ENCODE measurements at places on chromosomes 1 and 21.

- DNase-seq = no peak
Observed at GRCh38 chr21:41459884-41460534, 34.0 kb downstream of the MX1 start.

GRCh38 chr1:36759355-36759754 is 275.0 kb downstream of the GRIK3 start:
- DNase-seq = no peak

GRCh38 chr1:194268839-194269238 is 1082.4 kb upstream of the B3GALT2 start:
- DNase-seq = no peak

DNA sequence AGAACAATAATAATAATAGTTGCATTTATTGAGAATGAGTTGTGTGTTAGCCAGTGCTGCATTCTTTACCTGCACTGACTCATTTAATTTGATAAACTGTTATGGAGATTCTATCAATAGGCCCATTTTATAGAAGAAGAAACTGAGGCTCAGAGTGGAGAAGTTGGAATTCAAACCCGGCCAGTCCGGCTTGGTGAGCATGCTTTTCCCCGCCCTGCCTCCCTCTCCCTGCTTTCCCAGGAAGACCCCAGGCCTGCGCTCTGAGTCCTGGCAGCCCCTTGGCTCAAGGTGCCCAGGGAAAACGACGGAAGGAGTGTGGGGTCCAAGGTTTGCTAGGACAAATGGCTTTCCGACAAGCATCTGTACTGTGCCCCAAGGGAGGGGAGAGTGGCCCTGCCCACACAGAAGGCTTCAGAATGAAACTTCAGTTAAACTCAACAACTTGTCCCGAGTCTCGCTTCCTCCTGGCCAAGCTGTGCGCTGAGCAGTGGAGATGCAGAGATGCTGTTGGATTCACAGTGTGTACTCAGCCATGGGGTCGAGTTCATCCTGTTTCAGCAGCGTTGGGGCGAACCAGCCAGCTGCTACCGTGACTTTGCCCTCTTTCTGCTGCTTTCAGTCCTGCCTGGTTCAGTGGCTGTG is 23.3 kb upstream of the PADI6 start:
- no peak for DNase-seq

GRCh38 chr1:156664046-156664766 is 13.0 kb downstream of the NES start:
- no peak for DNase-seq

DNA sequence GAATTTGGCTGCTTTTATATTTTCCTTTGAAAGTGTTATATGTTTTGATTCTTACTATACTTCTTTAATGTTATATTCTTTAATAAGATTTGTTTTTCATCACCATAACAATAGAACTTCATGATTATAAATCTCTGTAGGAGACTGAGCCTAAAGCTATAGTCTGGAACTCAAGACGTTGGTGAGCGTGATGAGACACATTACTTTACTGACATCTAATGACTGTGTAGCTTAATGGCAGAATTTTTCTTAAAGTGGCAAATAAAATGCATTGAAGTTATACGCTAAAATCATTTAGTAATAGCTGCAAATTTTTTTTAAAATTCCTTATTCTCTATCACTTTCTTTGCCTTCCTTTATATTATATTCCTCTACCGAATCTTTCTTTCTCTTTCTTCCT is 56.1 kb upstream of the HAO2 start:
- no peak for DNase-seq

DNA sequence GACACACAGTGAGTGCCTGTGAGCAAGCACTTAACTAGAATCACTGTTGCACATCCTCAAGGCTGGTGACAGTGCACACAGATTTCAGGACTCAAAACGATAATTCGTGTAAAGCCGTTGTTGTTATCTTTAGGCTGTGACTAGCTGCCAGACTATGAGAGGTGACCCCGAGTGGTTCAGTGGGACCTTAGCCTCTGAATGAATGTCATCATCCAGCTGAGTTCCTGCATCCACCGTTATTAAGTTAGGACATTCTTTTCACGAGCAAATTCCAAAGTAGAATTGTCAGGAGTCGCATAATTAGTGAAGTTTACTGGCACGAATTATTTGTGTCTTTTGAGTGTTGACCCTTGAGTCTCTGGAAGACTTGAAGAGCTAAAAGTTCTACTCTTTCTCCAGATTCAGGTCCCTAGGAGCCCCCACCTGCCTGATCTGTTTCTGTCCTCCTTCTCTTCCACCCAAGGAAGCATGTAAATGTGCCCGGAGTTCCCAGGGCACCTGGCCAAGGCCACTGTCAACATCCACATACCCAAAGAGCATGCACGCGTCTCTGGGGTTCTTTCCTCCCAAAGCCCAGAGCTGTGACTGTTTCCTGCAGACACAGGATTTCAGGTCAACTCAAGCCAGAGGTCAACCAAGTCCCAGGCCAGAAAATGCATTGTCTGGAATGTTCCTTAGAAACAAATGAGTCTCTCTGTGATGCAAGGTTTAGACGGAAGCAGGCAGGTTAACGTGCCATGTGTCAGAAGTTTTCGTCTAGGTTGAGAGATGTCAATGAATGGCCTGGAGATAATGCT is 207.2 kb downstream of the TOMM20 start:
- no peak for DNase-seq

- no peak for DNase-seq
Observed at GRCh38 chr1:198643808-198644207, 5.0 kb downstream of the PTPRC start.

DNA sequence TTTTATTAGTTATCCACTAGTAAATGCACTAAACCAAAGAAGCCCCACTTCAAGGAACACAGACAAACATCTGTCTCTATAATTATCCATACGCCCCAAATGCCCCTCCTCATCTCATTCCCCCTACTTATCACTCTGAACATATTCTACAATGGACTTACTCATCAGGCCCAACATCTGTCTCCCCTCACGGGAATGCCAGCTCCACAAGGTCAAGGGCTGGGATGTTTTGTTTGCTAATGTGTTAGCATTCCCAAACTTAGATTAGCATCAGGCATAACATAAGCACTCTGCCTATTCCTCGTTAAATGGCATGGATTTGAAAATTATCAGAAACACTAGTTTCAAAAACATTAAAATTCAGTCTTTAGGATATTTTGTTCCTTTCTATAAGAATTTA is 279.5 kb downstream of the DSCAM start:
- no peak for DNase-seq

GRCh38 chr1:112388436-112388835 is 7.6 kb upstream of the CTTNBP2NL start:
- no peak for DNase-seq

DNA sequence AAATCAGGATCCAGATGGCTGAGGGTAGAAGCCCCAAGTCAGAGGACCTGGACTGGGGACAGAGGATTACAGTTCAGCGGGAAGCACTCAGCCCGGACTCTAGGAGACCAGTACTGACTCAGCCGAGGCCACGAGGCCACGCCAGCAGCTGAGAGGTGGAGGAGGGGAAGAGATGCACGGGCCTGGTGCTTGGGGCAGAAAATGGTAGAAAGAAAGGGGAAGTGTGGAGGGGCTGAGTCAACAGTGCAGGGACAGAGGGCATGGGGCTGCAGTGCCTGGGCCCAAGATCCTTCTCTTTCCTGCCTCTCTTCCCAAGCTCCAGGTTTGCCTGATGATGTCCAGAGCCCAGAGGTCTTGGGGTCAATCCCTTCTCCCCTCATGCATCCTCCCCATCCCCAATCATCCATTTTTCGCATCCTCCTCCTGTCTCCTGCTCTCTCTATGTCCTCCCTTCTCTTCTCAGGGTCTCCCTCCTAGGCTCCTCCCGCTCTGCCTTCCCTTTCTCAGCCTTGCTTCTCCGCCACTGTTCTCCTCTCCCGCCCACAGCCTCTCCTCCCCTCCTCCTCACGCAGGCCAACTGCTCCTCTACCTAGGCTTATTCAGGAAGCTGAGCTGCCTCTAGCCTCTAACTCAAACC is 7.7 kb downstream of the ARHGEF2 start:
- DNase-seq = peak; percentile 45

DNA sequence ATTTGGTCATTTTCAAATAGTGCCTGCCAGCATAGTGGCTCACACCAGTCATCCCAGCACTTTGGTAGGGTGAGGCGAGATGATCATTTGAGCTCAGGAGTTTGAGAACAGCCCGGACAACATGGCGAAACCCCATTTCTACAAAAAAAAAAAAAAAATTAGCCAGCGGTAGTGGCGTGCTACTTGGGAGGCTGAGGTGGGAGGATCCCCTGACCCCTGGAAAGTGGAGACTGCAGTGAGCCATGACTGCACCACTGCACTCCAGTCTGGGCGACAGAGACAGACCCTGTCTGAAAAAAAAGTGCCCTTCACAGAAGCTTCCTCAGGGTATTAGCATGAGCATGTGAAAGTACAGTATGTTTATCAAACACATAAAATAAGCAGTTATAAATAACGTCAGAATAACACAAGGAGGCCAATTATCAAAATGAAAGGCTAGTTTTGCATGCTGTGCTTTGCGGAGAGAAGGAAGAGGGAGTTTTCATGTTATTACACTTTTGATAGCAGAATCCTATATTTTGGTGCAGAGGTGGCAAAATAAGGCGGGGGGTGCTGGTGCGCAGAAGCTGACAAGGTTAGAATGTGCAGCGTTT is 781 bp upstream of the METTL13 start:
- DNase-seq = no peak

DNA sequence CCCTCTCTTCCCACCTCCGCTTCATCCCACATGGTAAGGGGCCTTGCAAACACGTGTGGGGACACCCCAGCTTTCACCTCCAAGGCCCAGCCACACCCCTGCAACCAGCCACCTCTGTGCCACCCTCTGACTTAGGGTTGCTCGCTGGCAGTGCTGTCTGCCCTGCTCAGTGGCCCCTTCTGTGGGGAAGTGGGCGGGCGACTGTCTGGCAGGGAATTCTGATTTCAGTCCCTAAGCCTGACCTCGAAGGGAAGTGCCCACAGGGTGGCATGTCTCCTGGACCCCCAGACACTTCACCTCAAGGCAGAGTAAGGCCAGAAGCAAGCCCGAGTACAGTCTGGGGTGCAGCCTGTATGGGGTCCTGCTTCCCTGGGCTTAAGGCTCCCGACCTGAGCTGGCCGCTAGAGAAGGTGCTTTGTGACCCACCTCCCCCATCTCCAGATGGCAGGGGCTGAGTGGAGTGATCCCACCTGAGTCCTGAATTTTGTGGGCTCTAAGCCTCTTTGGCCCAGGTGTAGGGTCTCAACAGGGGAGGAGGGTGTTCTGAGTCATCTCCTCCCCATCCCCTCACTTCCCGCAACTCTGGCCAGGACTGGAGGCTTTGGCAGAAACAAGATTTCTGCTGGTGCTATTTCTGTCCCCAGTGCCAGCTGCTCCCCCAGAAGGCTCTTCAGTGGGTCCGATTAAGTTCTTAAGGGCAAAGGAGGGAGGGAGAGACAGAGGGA is 7.0 kb downstream of the RD3 start:
- DNase-seq = no peak

- no peak for DNase-seq
Observed at GRCh38 chr1:45488666-45489377, 2.1 kb downstream of the TESK2 start.

GRCh38 chr1:160078512-160079195 is 2.7 kb upstream of the KCNJ9 start:
- peak; percentile 51 for DNase-seq

DNA sequence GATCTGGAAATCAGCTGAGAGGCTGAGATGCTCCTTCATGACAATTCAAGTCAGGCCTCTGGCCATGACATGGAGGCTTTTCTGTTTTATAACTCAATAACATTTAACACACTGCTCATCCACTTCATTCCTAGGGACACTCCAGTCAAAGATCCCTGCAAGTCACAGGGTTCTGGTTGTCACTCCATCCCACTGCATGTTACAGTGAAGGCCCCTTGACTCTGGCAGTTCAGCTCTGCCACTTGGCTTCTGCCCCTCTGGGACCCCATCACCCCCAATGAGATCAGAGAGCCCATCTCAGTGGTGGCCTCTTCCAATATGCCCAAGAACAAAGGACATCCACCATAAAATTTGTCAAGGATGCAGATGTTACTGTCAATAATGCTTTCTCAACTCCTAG is 10.0 kb upstream of the FAM110D start:
- DNase-seq = no peak

DNA sequence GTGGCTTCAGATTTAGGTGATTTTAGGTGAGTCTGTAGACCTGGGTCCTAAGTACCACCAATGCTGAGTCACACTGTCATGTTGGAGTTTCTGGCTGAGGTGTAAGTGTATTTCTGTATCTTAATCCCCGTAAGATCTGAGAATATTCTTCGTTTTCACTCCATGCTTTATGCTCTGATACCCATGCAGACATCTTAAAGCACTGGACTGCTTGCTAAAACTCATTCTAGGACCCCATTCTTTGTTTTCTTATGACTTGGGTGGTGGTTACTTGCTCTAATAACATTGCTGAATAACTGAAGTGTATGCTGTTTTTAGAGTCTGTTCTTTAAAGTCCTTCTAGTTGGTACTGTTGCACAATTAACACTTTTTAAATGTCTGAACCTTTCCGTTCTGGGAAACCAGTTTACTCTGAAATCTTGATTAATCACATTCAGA is 36.6 kb downstream of the CDC42 start:
- no peak for DNase-seq

DNA sequence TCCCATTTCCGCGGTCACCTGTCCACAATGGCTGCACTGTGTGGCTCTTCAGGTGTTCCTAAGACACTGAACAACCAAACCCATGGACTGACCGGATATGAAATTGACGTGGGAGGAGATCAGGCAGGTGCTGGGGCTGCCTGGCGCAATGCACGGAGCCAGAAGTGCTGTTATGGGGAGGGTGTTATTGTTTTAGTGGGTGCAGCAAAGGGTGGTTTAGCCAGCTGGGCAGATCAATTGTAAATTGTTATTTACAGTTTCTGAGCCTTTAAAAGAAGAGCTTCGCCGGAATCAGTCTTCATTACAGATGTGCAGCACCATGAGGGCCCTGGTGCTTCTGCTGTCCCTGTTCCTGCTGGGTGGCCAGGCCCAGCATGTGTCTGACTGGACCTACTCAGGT is at the start of gene CA6:
CA6 (plus strand) TSS at position 301 of the 400 bp plus-strand sequence; CDS start at position 320, 19 bp downstream.
- DNase-seq = no peak

- no peak for DNase-seq
Observed at GRCh38 chr21:28142697-28143096, 850.0 kb downstream of the LTN1 start.

DNA sequence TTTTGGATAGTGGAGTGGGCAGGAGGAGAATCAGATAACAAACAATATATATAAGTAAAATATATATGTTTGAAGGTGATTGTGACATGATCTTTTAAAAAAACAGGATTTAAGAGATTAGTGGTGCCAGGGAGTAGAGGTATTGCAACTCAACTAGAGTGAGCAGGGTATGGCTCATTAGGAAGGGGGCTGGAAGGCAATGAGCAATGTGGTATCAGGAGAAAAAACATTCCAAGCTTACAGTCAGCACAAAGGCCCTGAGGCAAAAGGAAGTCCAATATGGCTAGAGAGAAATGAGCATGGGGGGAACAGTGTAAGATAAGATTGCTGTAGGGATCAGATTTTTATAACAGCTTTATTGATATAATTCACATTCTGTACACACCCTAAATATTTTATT is 5.3 kb upstream of the GADD45A start:
- no peak for DNase-seq

All from hypothalamus (tissue), 51 donors.